ENCODE measurements at places on chromosomes 5 and 9.

- DNase-seq, result peak; percentile 66
Observed at GRCh38 chr5:181261320-181262049, 542 bp upstream of the TRIM52 start.

DNA sequence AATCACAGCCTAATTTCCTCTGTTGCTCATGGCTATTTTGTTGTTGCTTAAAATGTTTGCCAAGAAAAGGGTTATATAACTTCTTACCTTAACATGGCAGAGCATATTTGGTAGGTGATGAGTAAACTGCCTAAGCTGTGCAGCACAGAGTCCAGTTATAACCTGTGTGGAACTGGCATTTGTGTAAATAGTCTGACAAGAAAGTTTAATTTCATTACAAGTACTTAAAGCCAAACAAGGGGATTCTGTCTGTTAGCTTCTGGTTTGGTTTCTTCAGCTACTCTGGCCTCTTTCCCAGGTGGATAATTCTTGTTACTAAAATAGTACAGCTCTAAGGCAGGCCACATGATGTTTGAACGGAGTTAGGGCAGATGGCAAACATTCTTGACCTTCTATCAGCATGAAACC is 72.2 kb downstream of the PTCD2 start:
- no peak for DNase-seq

GRCh38 chr5:15034379-15034778 is 162.8 kb upstream of the ANKH start:
- DNase-seq, result no peak

- no peak for DNase-seq
Observed at GRCh38 chr5:179331591-179332375, 13.5 kb downstream of the ADAMTS2 start.

- DNase-seq, result no peak
Observed at GRCh38 chr9:86633945-86634344, 279.7 kb upstream of the TUT7 start.

DNA sequence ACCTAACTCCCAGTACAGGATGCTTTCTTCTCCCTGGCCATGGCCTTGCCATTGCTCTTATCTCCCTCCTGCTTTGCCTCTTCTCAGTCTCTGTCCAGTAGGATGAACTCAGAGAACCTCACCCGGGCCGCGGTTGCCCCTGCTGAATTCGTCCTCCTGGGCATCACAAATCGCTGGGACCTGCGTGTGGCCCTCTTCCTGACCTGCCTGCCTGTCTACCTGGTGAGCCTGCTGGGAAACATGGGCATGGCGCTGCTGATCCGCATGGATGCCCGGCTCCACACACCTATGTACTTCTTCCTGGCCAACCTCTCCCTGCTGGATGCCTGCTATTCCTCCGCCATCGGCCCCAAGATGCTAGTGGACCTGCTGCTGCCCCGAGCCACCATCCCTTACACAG is at the start of gene OR5C1:
Gene OR5C1 (plus strand): TSS at position 103 of the 400 bp plus-strand sequence. CDS start 0 bp downstream, at position 103.
- no peak for DNase-seq

- no peak for DNase-seq
Observed at GRCh38 chr5:13943676-13944075, 812 bp downstream of the DNAH5 start.

DNA sequence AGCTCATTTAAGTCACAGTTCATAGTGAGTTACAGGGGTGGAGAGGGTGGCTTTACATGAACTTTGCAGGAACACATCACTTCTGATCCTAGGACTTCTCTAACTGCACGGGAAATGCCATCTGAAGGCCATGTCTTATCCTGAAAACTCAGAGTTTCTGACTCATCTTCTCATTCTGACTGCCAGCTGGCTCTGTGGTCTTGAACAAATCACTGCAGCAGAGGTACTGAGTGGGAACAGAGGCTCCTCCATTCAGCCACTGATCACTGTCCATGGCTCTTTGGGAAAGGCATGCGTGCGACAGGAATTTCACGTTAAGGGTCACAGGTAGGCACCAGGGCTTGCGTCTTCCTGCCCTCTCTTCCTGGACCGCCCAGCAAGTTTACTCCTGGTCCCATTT is 114.6 kb upstream of the LRRTM2 start:
- no peak for DNase-seq

GRCh38 chr5:39898731-39899130 is 474.0 kb upstream of the DAB2 start:
- DNase-seq, result no peak

DNA sequence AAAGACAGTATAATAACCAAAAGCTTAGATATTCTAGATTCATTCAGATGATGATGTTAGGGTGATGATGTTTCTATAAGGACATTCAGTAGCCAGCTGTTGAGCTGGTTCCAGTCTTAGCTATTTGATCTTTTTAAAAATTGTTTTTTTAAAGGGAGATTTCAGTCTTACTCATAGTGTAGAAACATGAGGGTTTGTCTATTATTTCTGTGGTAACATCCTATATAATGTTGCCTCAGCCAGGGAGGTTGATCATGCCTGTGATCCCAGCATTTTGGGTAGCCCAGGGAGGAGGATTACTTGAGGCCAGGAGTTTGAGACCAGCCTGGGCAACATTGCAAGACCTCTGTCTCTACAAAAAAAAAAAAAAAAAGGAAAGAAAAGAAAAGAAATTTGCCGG is 167.8 kb downstream of the DOCK2 start:
- no peak for DNase-seq

DNA sequence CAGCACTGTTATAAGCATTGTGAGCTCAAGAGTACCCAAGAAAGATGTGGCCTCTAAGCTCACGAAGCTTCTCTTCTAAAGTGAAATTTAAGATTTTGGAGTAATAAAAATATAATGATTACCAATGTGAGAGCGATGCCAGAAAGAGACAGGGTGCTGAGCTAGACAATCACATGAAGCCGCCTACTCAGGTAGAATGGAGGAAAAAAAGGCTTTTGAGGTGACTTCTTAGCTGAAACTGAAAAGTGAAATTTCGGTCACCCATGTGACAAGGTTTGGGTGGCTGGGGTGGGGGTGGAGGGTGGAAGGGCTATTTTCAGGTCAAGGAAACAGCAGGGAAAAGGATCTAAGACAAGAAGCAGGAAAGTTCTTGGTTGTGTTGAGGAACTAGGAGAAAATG is 388.2 kb upstream of the WWC1 start:
- DNase-seq, result no peak

- DNase-seq, result no peak
Observed at GRCh38 chr5:93580063-93580926, 724 bp downstream of the NR2F1-AS1 start.

- DNase-seq, result peak; percentile 86
Observed at GRCh38 chr5:68433923-68434879, 218.6 kb downstream of the PIK3R1 start.

GRCh38 chr5:90297045-90297764 is 112.4 kb downstream of the CETN3 start:
- no peak for DNase-seq

DNA sequence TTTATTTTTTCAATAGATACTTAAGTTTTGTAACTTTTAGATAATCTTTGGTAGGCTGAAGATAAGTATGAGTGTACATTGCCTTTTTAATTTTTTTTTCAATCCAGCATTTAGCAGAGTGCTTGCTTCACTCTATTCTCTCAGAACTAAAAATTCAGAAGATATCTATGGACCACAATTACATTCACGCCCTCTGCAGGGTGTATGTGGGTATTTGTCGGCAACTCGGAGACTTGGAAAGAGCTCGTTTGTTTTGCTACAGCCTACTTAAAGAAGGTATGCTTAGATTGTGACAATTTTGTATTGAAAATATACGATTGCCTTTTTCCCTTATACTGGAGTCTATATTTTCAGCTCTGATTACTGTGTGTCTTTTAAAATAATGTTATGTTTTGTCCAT is 43.8 kb downstream of the ICE1 start:
- no peak for DNase-seq

GRCh38 chr5:54860321-54860720 is 125.1 kb downstream of the ESM1 start:
- DNase-seq, result no peak

GRCh38 chr9:127117801-127118200 is 4.6 kb downstream of the ANGPTL2 start:
- no peak for DNase-seq

DNA sequence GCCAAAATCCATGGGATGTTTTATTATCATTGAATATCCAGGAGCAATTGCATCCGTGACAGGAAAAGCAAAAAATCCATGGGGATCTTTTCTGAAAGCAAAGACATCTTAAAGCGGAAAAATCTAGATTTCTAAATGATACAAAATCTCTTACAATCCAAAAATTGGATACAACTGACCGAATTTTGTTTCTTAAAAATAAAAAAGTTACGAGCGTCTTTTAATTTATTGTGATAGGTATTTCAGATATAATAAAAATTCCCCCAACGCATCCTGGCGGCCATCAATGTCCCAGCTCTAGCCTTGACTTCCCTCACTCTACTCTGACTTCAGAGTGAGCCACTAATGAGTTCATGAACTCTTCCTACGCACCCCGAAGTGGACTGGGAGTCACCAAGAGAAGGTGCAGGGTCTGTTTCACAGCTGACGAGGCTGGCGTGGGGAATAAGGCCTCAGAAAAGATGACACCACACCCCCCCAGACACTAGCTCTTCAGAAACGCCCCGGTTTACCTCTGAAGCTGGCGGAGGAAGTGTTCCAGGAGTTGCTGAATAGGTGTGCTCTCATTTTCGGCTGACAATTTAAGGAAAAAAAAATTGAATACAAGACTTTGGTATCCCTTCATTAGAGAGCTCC is 3.4 kb downstream of the BRD9 start:
- DNase-seq, result no peak

DNA sequence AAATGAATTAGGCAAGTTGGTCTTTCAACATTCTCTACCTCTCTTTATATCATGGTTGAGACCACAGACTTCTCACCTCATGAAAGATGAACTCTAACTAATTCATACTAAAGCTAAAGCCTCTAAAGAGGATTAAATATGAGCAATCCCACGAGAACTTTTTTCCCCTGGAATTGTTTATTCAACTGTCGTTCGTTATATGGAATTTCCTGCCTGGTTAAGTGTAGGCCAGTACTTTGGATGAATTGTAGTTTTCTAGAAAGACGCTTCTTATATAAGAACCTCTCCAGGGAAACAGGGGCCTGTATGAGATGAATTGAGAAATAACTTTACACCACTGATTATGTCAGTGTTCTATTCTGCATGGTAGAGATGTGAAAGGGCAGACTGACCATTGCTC is 42.9 kb downstream of the PDCD1LG2 start:
- no peak for DNase-seq

GRCh38 chr5:149268928-149269557 is 2.6 kb upstream of the AFAP1L1 start:
- DNase-seq, result no peak

GRCh38 chr5:178695556-178695955 is 34.9 kb downstream of the ZNF354A start:
- no peak for DNase-seq

- DNase-seq, result no peak
Observed at GRCh38 chr5:146306838-146307237, 31.8 kb upstream of the POU4F3 start.

DNA sequence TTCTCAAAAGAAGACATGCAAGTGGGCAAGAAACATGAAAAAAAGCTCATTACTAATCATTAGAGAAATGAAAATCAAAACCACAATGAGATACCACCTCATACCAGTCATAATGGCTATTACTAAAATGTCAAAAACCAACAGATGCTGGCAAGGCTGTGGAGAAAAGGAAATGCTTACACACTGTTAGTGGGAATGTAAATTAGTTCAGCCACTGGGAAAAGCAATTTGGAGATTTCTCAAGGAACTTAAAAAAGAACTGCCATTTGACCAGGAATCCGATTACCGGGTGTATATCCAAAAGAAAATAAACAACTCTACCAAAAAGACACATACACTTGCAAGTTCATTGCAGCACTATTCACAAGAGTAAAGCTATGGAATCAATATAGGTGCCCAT is 595.4 kb upstream of the RIOK2 start:
- DNase-seq, result no peak

DNA sequence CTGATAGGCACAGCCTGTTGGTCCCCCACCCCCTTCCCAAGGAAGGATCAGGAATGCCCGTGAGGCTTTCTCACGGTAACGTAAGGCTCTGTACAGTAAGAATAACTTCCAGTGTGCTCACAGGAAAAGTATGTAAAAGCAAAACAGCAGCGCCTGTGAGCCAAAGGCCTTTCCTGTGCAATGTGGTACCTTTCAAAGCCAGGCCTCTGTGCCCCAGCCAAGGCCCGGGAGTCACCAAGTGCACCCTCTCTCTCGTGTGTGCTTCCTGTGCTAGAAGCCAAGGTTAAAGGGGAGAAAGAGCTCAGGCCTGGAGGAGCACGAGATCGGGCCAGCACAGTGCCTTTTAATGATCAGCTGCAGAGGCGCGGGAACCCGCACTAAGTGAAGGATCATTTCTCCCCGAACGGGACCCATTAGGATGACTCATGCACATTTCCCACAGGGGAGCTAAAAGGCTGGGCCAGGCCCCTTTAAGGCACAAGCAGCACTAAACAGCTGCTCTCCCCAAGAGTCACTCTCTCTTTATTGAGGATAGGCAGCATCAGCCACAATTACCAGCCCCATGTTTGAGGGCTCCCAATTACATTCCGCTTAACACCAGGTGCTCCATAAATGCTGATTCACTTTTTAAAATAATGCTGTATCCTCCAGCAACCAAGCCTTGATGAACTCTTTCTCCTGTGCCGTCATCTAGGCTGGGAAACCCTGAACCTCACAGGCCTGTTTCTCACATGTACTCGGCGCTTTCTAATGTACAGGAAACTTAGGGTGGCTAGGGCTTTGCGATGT is 42.8 kb downstream of the SHB start:
- no peak for DNase-seq

Data from activated CD4-positive, alpha-beta T cell treated with anti-CD3 and anti-CD28 coated beads, Interleukin-2, amount 50 U/mL, for 24 hours (primary cell).